NCI-H1930 (cell line): ENCODE measurements at places on chromosomes 3 and 15.

DNA sequence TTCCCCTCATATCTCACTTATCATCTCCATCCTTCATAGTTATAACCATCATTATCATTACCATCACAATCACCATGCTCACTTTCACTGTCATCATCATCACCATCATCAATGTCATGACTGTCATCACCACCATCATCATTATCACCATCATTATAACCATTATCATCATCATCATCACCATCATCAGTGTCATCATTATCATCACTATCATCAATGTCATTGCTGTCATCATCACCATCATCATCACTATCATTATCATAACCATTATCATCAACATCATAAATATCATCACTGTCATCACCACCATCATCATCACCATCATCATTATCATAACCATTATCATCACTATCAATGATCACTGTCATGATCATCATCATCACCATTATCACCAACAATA, 44.1 kb downstream of the SSUH2 start:
- DNase-seq = no peak

DNA sequence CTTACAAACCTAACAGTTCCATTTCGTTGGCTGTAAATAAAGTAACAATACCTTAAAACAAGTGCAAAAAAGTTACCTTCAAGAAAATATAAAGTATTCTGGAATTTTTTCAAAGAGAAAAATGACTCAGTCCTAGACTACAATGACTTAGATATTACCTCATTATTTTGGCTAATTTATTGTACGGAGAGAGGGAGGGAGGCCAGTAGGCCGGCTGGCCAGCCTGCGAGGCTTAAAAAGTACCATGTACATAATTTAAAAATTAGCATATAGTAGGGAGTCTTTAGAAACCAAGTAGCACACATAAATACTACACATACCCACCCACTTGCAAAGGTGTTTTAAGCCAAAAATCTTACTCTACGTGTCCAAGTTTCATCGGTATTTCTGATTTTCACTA, 41.9 kb upstream of the MAP4 start:
- no peak for DNase-seq

DNA sequence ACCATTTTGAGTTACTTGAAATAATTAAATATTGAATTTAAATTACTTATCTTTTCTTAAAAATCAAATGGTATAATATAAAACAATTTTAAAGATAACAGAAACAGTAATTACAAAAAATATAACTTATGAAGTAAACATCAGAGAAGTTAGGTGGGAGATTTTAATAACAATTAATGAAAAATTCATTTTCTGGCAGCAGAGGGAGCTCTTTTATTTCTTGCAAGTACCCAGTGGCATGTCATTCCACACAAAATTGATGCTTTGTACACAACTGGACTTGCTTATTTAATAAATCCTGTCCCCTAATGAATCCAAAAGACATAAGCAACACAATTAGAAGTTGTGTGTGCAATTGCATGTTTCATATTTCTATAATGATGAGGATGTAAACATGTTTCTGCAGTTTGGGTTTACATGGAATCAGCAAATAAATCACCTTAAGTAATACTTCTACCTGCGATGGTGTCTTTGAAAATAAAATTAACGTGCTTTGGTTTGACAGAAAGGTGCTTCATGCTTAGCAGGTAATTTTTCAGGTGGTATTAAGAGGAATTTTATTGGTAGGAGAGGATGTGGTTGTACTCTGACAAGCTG, 861.3 kb downstream of the ZPLD1 start:
- DNase-seq = no peak

DNA sequence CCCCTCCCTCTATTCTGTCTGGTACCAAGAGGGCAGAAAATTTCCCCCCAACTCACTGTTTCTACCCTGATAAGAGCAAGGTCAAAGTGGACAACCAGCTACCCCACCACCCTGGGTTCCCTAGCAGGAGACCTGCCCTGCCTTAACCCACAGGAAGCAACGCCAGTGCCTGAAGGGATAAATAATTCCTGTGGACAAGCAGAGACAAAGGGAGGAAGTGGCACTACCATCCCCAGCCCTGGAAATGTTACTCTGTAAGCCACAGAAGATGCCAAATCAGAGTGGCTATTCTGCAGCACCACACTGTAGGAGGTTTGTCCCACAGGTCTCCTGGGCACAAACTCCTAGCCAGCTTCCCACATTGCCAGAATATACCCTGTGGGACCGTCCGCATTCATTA, 80.1 kb downstream of the DNAH12 start:
- DNase-seq = no peak

GRCh38 chr15:74790080-74790916, 8.4 kb downstream of the CSK start:
- no peak for DNase-seq

GRCh38 chr15:55681631-55682030, 61.3 kb downstream of the PRTG start:
- DNase-seq = no peak

GRCh38 chr15:99571299-99571698, 5.5 kb downstream of the MEF2A start:
- DNase-seq = no peak

DNA sequence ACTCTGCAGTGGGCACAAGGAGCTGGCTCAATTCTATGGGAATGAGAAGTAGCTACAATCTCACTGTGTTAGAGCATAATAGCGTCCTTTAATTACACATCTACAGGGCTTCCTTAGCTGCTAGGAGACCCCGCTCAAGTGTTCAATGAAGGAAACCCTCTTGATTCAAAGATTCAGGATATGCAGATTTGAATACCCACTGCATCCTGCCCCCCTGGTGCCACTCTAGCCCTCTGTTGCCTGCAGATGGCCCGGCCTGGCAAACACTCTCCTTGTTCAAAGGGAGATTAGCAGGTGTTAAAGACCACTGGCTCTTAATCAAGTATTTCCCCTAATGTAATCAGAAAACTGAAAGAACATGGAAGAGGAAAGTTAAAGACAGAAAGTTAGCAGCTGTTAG, 356.6 kb downstream of the VGLL3 start:
- no peak for DNase-seq

- DNase-seq = no peak
Observed at GRCh38 chr15:67861983-67862382, 22.1 kb upstream of the RNU6-1 start.

- no peak for DNase-seq
Observed at GRCh38 chr15:23055316-23055715, 15.9 kb upstream of the TUBGCP5 start.

DNA sequence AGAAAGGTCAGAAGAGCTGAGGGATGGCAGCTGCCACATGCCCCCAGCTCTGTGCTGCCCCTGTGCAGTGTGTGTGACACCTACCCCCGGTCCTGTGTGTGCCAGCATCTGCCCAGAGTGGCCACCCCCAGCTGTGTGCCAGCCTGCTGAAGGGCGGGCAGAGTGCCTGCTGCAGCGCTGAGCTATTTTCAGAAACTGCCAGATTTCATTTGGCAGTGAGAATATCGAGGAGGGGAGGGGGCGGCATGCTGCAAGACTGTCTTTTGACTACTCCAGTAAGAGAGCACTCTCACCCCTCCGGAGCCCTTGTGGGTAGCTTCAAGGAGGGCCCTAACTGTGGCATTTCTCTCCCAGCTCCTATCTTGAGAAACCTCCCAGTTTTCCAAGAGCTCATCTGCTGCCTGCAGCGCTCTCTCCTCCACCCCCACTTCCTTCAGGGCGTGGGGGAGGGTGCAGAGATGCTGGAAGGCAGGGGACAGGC, 25.2 kb upstream of the DOCK3 start:
- no peak for DNase-seq

- DNase-seq = no peak
Observed at GRCh38 chr15:87547470-87548181, 708.9 kb downstream of the NTRK3 start.

DNA sequence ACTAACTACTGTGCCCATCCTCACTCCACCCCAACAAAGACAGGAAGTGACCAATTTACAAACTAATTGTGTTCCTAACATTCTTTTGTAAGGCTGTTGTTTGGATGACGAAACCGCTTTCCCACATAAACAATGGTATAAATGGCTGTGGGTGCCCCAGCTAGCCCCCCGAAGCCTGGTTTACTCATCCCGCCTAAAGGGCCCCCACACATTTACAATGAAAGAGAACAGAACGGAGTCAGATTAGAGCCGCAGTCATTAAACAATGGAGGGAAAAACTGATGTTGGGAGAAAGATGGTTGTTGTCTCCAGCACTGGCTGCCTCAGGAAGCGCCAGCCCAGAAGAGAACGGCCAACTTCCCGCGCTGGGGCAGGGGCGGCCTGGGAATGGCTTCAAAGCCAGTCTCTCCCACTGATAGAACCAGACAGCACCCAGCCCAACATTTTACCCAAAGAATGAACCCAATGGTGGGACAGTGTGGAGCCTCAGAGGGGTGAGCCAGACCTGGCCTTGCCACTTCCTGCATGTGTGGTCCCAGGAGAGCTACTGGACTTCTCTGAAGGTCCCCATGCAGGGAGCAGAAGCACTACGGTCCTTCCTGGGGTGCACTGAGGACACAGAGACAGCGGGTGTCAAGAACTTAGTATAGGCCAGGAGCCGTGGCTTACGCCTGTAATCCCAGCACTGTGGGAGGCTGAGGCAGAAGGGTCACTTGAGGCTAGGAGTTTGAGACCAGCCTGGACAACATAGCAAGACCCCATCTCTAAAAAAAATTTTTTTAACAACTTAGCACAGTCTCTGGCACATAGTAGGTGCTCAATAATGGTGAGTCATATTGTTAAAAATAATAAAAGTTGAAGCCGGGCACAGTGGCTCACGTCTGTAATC, 75.8 kb upstream of the GATA2 start:
- no peak for DNase-seq
